ENCODE measurements at places on chromosomes 2 and 18.

DNA sequence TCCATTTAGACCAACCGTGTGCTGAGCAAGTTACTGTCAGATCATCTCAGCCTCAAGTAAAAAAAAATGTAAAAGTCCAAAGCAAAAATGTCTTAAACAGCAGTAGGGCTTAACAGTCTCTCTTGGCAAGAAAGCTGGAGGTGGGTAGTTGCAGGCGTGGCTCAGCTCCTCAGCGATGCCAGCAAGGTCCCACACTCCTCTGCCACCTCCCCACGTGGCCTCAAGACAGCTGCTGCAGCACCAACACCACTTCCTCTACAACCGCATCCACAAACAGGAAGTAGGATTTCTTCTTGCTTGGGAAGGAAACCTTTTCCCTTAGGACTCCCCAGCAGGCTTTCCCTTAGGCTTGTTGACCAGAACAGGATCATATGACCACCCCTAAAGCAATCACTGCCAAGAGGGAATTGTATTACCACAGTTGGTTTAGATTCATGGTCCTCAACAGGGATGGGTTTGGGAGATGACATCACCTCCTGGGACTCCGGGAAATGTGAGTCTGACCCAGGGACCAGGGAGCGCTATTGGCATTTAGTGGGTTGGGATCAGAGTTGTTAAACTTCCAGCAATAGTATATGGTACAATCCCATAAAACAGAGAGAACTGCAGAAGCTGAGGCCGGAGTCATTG is 97.1 kb downstream of the MAPK4 start:
- DNase-seq: no peak

DNA sequence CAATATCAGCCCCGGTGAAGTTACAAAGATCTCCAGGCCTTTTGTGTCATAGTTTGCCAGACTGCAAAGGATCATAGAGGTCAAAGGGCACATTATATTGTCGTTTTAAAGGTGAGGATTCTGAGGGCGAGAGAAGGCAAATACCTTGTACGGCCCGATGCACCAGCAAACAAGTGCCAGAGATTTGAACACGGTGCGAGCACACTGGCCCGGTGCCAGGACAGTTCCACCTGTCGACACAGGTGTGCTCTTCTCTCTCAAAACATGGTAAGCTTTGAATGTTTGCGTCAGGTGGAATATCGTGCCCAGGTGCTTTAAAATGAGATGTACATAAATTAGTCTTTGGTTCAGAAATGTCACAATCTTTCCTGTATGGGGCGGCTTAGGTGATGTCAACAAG is 776.1 kb upstream of the ID2 start:
- no peak for DNase-seq

GRCh38 chr18:79548986-79549637 is 130.5 kb upstream of the CTDP1 start:
- no peak for DNase-seq

GRCh38 chr18:60092073-60092472 is 192.3 kb downstream of the PMAIP1 start:
- DNase-seq: no peak

DNA sequence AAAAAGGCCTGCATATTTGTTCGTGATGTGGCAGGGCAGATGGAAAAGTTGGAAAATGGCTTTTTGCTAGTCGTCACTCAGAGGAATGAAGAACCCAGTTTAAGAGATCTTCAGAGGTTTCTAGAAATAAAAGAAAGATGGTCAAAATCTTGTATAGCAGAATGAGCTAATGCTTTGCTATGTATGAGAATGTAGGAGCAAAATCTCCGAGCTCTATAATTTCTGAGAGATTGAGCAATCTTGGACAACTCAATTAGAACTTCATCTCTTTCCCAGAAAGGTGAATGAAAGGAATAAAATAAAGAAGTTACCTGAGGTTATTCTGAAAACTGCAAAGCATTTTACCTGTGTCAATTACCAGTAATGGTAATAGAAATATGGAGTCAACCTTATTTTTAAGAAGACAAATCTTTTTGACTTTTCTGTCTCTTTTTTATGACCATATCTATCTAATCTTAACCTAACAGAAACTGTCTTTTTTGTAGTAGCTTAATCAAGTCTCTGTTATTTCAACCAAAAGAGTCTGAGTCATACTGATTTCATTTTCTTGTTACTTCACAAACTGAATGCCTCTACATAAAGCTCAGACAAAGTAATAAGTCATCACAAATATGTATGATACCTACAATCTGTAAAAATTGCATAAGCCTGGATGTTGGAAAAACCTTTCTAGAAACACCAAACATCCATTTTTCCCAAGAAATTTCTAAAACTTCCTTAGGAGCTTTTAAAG is 32.5 kb downstream of the CCDC68 start:
- DNase-seq: no peak

- DNase-seq: no peak
Observed at GRCh38 chr18:59063300-59063906, 76.3 kb upstream of the SEC11C start.

GRCh38 chr18:56148373-56148772 is 490.0 kb downstream of the TXNL1 start:
- no peak for DNase-seq
